ENCODE measurements at places on chromosomes 7 and 10. TPM values are rescaled to one million over a fixed set of nuclear protein-coding genes. Genes with fewer than 3 reads are reported as not detected.

The LGI1 gene
- total RNA-seq, result 92.7 TPM

GRCh38 chr7:142690554-142691182, 58.6 kb upstream of the PRSS1 start:
- no peak for DNase-seq

The ZNF503 gene
- total RNA-seq, result 2.0 TPM

DNA sequence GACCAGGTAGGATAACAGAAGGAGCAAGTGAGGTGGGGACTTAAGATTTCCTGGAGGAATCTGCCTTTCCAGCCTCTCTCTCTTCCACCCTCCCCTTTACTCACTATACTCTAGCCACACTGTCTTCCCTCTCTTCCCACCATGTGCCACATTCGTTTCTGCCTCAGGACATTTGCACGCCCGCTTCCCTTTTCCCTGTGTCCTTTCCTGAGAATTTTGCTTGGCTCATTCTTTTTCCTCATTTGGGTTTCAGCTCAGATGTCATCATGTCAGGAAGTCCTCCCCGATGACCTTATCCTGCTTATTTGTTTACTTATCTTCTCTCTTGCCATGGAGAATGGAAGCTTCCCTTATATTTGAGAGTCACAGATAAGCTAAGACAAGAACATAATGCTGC, 363.8 kb downstream of the PRPF18 start:
- DNase-seq, result no peak

The PNLIPRP3 gene
- not detected for total RNA-seq

The CTNNA3 gene
- total RNA-seq, result not detected

DNA sequence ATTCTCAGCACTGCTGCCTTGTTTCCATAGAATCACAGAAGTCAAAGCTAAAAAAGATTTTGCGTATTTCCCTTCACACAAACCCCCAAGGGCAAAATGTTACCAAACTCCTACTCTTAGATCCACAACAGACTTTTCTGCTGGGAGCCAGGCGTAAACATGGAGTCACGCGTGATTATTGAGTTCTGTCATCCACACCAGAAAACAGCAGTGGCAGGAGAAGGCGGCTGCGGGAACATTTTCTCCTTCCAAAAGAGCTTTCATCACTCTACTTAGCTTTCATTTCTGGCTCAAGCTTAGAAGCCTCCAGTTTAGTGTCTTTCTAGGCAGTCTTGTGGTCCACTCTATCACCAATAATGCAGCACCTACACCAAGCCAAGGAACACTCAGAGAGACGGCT, 712.9 kb upstream of the NRP1 start:
- no peak for DNase-seq

The OR9A2 gene
- not detected for total RNA-seq

The WNT8B gene
- total RNA-seq, result 0.44 TPM

- DNase-seq, result no peak
Measured at GRCh38 chr7:128148676-128149075, 92.4 kb upstream of the LEP start.

GRCh38 chr10:80582286-80582960, 44.7 kb downstream of the SH2D4B start:
- no peak for DNase-seq

- peak; percentile 73 for DNase-seq
Measured at GRCh38 chr10:60350400-60350799, 39.3 kb downstream of the ANK3 start.

The DKK1 gene
- total RNA-seq, result 932 TPM

DNA sequence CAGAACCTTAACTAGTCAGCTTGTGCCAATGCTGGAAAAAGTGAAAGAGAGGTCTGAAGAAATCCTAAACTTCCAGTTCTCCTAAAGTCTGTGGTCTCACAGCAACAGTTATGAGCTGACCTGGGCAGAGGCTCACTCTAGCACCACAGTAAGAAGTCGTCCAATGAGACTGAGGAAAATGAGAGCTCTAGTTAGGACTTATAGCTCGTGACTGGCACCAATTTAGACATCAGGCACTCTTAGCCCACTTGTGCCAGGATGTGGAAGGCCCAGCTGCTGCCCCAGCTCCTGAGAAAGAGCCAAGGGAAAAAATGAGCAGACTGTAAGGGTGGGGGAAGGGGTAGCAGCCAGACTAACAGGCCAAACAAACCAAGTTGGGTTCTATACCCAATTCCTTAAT, 7.6 kb downstream of the MMS19 start:
- peak; percentile 54 for DNase-seq

- no peak for DNase-seq
Measured at GRCh38 chr10:57706576-57707299, 561.0 kb downstream of the IPMK start.

The SPDYE16 gene
- not detected for total RNA-seq

DNA sequence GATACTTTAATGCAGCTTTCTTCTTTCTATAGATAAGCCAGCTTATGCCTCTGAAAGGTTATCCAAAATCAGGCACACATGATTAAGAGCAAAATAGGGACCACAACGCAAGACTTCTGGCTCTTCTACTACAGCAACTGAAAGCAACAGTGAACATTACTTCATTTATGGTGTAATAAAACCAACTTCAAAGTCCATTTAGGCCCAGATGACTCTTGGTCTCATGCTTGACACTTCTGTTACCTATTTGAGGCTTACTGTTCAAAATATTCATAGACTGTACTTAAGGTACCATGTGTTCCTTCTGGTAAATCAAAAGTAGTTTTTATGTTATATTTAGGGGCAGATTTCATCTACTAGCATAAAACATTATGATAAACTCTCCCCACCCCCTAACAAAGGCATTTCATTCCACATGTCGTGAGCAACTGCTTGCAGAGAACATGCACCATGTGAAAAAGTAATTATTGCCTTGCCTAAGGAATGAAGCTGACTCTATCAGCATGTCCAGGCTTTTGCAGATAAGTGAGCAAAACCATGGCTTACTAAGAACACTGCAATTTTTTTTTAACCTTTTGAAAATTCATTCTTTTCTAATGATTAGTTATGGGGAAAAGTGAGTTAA, 154.9 kb upstream of the ITGB1 start:
- DNase-seq, result no peak

DNA sequence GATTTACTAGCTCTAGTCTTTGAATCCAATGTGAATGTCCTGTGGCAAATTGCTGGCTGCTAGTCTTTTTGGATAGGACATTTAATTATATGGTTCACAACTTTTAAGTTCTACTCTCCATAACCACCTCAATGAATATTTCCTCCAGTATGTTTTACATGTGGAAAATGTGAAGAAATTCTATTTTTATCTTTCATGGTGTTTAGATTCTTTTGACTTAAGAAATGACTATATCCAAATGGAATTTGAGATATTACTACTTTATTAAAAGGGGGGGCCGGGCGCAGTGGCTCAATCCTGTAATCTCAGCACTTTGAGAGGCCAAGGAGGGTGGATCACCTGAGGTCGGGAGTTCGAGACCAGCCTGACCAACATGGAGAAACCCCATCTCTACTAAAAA, 202.0 kb downstream of the ARL4A start:
- no peak for DNase-seq

All from G401 (cell line).